Mucosa of gallbladder (tissue), 1 donor: ENCODE measurements at places on chromosomes 6 and 20. TPM values are rescaled to one million over a fixed set of nuclear protein-coding genes. Genes with fewer than 3 reads are reported as not detected.
A peak's percentile ranks its signal among the peaks of the same experiment; 100 is the strongest.

Gene MBOAT1
- total RNA-seq = 44.2 TPM

DNA sequence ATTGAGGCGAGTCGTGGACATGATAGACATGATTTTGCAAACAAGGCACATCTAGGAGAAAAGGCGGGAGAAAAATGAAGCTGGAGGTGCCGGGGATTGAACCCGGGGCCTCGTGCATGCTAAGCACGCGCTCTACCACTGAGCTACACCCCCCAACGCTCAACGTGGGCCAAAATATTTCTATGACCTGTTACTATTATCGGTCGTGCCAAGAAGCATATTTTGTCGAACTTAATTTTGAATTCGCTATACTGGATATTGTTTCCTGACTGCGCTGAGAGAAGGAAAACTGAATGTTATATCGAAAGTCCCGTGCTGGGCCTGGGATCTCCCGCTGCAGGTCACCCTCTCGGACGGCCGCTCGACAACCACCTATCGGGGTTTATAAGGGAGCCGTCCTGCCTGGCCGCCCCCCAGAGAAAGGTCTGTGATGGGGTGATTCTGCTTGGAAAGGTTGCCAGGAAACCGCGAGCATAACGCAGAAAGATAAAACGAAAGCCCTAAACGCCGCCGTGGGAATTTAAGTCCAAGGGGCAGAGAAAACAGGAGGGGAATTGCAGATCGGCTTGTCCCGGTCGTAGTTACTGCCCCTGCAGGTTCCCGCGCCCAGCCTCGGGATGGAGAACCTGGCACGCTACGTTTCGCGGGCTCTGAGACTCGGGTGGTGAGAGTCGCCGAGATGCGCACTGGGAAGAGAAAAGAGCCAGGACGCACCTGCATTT lies 60.0 kb downstream of the TRIM27 start:
- peak; percentile 82 for DNase-seq

Gene RSPO3
- 3.4 TPM for total RNA-seq

Gene SYS1
- total RNA-seq = 41.3 TPM

Gene CRISP2
- total RNA-seq = 9.8 TPM
